Daoy (cell line): ENCODE measurements at places on chromosomes 11 and 22.

GRCh38 chr11:534396-535209 is 773 bp downstream of the HRAS start:
- no peak for DNase-seq

- peak; percentile 18 for DNase-seq
Measured at GRCh38 chr11:35419184-35419829, at the start of gene SLC1A2. TSS of gene SLC1A2 (minus strand) at chr11:35419558. CDS start at chr11:35418966, 592 bp downstream.

- DNase-seq: no peak
Measured at GRCh38 chr22:49723478-49724029, 104.1 kb downstream of the BRD1 start.

- DNase-seq: no peak
Measured at GRCh38 chr22:50007057-50007511, 5.5 kb downstream of the IL17REL start.

DNA sequence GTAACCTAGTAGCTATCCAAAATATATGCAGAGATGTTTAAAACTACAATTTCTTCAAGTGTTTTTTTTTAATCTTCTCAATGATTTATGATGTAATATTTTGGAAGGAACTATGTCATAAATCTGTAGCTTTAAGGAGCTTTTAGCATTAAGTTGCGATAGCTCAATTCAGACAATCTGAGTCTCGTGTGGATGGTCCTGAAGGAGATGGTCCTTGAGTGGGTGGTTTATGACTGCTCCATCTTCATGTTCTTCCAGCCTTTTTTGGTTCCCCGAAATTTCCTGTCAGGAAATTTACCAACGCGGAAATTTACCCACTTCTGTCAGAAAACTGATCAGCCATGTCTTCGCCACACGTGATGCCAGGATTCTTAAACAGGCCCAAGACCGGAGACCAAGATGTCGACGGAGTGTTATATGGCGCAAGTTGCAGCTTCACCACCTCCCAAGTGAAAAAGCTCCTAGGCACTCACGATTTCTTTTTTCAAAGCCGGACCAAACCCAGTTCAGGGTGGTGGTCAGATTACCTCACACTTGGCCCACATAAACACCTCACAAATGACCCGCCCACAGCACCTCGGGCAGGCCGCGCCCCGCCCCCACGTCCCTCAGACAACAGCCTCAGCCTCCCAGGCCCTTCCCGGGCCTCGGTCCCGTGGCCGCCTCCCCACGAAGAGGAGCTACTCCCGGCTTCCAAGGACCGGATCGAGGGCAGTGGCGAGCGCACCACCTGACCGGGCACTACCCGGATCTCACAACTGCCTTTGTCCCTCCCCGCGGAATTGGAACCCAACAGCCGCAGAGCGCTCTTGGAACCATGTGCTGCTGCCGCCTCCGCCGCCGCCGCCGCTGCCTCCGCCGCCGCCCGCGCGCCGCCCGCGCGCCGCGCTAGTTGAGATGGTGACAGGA is at the start of gene MORC2:
MORC2 (minus strand) TSS at position 760 of the 909 bp plus-strand sequence. CDS start 885 bp downstream, outside the sequence.
- DNase-seq: peak; percentile 57

GRCh38 chr11:103659743-103660142 is 376.7 kb upstream of the DDI1 start:
- DNase-seq: no peak

DNA sequence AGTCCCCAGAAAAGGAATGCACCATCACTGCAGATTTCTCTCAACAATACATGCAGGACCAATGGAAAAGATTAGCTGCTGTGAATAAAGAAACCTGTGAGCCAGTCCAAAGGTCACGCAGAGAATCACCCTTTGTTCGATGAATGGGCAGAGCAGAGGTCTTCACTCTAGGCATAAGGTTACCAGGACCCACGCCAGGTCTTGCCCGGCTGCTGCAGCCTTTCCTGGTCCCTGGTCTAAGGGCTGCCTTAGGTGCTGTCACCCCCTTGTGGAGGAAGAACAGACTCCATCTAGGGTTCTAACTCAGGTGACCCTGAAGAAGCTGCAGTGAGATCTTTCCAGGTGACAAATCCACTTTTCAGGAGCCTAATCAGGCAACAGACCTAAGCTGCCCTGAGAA is 29.0 kb upstream of the NAP1L4 start:
- peak; percentile 29 for DNase-seq

- DNase-seq: no peak
Measured at GRCh38 chr11:134036492-134037045, 32.3 kb upstream of the JAM3 start.

DNA sequence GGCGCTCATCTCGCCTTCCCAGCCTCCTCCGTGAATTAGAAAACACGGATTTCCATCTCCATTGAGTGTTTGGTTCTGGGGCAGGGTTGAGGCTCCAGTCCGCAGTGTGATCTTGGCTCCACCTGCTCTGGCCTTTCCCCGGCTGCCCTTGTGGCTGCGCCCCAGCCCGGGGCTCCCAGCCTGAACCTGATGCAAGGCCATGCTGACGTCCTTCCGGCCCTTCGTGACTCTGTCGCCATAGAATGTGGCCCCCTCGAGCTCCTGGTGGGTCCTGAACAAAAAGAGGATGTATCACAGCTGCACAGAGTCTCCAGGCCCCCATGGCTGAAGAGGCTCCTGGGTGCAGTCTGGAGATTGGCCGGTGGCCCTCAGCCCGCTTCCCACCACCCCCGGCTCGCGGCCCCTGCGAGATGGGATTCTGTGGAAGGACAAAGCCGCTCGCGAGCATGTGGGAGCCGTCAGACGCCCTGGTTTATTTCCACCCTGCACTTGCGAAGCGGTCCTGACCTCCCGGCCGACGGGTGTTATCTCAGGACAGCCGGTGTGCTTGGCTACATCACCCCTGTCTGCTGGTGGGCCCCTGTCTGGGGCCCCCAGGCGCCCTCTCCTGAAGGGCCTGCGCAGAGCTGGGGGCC is 1214.0 kb downstream of the BRD1 start:
- no peak for DNase-seq

GRCh38 chr22:45544588-45545170 is 42.0 kb downstream of the FBLN1 start:
- DNase-seq: peak; percentile 49

- no peak for DNase-seq
Measured at GRCh38 chr22:31340765-31341247, 5.3 kb downstream of the PATZ1 start.

- no peak for DNase-seq
Measured at GRCh38 chr11:13236626-13237025, 41.0 kb upstream of the BMAL1 start.

- DNase-seq: no peak
Measured at GRCh38 chr11:33630936-33631748, 69.5 kb downstream of the C11orf91 start.

DNA sequence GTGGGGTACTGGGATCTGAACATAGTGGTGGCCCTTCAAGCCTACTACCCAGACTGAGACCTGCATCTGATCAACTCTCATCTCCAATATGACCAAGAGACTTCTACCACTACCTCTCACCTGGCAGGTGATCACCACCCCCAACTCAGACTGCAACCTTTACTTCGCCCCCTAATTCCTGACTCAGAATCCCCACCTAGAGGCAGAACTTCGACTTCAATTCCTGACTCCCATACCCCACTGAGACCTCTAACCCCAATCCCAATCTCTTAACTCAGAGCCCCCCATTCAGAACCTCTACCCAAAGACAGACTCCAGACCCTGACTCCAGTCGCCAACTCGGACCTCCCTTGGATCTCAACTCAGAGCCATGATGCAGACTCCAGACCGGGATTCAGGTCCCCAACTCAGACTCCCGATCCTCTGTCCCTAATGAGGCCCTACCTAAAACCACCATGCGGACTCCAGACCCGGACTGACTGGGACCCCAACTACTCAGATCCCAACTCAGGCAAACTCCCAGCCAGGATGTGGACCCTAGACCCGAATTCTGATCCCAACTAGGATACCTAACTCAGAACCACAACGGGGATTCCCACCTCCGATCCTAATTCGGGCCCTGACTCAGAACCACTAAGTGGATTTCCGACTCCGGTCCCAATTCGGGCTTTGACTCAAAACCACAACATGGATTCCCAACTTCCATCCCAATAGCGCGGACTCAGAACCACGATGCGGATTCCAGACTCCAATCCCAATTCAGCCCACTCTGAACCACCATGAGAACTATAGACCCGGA is 1.2 kb downstream of the KCNQ1OT1 start:
- peak; percentile 40 for DNase-seq

DNA sequence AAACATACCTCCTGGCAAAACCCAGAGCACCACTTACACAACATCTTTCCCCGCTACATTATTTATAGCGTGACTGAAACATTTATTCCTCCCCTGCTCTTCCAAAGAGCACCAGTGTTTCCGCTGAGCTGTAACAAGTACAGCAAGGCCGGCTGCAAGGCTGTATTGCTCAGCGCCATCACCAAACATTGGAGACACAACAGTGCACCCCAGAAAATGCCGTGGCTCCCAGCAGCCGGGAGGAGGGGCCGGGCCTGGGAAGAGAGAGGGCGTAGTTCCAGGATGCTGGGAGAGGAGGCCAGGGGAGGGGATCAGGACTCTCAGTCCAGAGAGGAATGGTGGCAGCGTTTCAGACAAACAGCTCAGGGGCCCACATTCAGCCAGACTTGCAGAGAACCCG is 133.2 kb downstream of the DSCAML1 start:
- no peak for DNase-seq

- DNase-seq: peak; percentile 40
Measured at GRCh38 chr11:13384908-13385640, 77.9 kb downstream of the BTBD10 start.

- DNase-seq: no peak
Measured at GRCh38 chr11:58004664-58005063, 19.0 kb upstream of the OR9Q1 start.

- DNase-seq: no peak
Measured at GRCh38 chr22:48315439-48316256, 1512.0 kb downstream of the BRD1 start.

GRCh38 chr22:25142102-25142501 is 57.6 kb upstream of the CRYBB3 start:
- no peak for DNase-seq

DNA sequence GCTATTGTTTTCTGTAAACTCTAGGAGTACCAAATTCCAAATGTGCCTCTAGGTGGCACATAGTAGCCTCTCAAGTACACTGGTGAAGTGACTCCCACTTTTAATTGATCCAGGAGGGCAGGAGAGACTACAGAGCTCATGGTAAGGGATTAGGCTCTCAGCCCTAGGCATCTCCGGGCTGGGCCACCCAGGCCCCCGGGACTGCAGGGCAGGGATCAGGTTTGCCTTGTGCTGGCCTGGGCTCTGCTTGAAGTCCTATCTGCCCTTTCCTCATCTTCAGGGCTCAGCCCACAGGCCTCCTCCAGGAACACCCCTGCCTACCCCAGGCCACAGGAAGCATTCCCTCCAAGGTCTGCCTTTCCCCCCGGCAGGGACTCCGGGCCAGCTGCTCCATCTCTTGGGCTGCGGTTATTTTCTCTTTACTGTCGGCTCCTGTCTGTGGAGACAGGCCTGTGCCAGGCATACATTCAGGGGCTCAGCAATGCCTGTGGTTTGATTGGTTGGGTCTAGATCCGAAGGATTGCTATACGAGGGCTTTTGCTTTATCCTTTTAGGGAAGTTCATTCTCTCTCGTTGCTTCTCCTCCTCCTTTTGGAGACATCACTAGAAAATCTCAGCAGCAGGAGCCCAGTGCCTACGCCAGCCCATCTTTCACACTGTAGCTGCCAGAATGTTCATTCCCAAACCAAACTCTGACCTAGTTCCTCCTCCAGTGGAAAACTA is 32.8 kb downstream of the PARVA start:
- DNase-seq: no peak

- peak; percentile 96 for DNase-seq
Measured at GRCh38 chr11:13126430-13126829, 117.3 kb downstream of the RASSF10 start.

DNA sequence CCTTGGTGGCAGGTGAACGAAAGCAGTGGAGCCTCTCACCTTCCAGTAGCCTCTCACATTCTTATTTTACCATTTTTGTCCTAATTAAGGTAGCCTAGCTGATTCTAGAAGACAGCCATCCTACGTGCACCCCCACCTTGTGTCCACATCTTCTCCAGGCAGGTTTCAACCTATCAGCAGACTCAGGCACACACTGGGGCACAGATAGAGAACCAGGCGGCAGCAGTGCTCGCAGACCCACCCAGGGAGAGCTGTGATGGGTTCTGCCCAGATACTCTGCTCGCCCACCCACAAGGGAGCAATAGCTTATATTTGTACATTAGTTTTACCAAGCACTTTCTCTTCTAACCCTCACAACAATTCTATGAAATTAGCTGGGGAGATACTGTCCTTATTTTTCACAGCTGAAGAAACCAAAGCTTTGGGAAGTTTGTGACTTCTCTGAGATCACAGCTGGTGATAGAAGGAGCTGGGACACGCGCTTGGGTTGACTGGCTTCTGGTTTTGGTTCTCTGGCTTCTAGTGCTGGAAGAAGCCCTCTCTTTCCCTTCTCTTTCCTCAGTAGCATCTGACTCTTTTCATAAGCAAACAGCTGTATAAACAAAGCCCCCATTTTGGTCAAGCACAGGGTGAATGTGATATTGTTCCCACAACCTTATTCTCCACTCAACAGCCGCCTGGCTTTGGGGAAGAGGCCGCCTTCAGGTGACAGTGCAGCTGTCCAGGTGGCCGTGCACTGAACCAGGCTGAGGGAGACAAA is 36.9 kb downstream of the PPP2R1B start:
- no peak for DNase-seq

DNA sequence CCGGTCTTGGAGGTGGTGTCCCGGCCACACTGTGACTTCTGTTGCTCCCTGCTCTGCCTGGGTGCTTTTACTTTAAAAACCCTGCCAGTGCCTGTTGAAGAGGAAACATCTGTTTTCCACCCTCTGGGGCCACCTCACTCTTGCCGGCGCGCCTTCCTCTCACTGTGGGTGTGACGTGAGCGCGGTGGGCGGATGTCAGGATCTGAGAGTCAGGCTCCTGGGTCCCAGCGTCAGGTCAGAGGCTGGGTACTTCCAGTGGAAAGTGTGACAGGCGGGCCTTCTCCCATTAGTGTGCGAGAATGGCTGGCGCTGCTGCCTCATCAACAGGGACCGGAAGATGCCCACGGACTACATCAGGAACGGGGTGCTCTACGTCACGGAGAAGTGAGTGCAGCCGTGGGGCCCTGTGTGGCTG is 54.2 kb downstream of the GRAMD4 start:
- DNase-seq: no peak

DNA sequence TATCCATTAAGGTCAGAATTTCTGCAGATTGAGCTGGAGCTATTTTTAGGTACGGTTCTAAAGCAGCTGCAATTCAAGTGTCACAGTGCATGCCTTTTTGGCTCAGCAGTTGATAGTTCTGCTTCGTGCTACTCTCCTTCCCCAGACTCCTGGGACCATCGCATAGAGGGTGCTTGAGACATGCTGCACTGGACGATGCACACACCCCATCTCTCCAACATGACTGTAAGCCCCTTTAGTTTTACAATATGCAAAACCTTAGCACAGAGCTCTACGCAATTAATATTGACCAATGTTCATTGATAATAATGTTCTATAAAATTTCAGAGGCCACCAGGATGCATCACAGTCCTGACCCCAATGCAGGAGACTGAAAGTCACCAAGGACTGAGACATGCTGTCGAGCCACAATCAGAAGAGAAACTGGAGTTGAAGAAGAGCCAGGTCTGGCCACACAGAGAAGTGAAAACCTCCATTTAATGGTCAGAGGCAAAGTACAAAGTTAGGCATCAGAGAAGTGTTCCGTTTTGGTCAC is 120.9 kb upstream of the ZC3H12C start:
- no peak for DNase-seq

GRCh38 chr11:9573775-9574621 is 528 bp downstream of the WEE1 start:
- DNase-seq: peak; percentile 26
